ENCODE measurements at places on chromosomes 16 and 17. TPM values are rescaled to one million over a fixed set of nuclear protein-coding genes. Genes with fewer than 3 reads are reported as not detected.

The TBC1D16 gene
- 0.74 TPM for total RNA-seq

The RNF157 gene
- 121 TPM for total RNA-seq

DNA sequence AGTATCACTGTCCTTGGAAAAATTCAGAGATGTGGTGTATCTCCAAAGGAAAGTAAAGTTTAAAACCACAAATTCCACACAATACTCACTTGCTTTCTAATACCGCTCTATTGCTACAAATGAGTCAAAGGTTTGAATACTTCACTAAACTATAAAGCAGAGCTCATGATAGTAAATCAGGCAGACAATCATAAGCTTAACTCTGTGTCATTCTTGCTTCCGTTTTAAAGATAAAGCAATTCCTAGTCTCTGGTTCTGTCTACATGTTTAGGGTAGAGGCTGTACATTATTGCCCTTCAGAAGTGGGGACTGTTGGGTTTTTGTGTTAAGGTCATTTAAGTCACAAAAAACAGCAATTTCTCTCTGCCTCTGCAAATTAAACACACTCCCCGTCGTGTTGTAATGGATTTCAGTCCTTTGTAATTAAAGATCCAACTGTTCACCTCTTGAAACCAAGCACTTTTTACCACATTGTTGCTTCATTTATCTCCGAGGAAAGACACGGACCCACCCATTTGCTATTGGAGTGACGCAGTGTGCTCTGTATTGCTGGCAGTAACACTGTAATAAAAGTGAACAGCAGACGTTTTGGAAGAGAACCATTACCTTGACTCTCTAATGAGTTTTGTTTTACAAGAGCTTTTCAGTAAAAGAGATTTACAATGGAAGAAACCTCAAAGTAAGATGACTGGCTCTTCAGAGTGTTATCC, 83.1 kb upstream of the CNTNAP4 start:
- no peaks in the 10 kb centered on the region for H3K36me3 ChIP-seq
- H3K4me3 ChIP-seq: no peak overlapping the region
- H3K4me1 ChIP-seq: no peaks in the 10 kb centered on the region

GRCh38 chr16:29839822-29840221, 19.6 kb downstream of the MVP start:
- peaks cover 7% of the 10 kb centered on the region for H3K4me1 ChIP-seq
- H3K36me3 ChIP-seq: peaks cover 52% of the 10 kb centered on the region
- DNase-seq: no peak

- DNase-seq: no peak
- H3K36me3 ChIP-seq: no peaks in the 10 kb centered on the region
- H3K27ac ChIP-seq: no peak overlapping the region
- peaks cover 6% of the 10 kb centered on the region for H3K4me1 ChIP-seq
These were observed 358.8 kb downstream of the C16orf95 start for GRCh38 chr16:86958423-86958822.

DNA sequence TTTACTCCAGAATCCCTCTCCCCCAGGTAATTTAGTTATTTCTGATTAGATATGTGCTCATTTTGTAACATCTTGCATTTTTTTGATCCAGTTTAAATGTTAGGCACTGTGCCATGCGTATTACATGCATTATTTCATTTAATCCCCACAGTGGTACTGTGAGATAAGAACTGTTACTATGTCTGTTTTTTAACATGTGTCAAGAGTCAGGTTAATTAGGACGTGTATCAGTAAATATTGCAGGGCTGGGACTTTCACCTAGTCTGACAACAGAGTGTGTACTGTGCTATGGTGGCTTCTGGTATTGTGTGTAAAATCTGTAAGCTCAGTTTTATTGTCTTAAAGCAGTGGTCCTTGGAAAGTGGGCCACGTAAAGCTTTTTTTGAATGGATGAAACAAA, 10.6 kb downstream of the RSPRY1 start:
- H3K36me3 ChIP-seq: peaks cover 4% of the 10 kb centered on the region
- H3K4me1 ChIP-seq: peaks cover 10% of the 10 kb centered on the region
- H3K27me3 ChIP-seq: no peaks in the 10 kb centered on the region
- no peak overlapping the region for H3K27ac ChIP-seq
- no peak overlapping the region for H3K4me3 ChIP-seq
- no peak for DNase-seq

- no peaks in the 10 kb centered on the region for H3K36me3 ChIP-seq
- H3K4me1 ChIP-seq: peaks cover 2% of the 10 kb centered on the region
- peak overlapping the region; percentile 21 for H3K27ac ChIP-seq
- DNase-seq: no peak
- H3K4me3 ChIP-seq: no peak overlapping the region
- peaks cover 13% of the 10 kb centered on the region for H3K27me3 ChIP-seq
These were observed 49.0 kb upstream of the DHX40 start for GRCh38 chr17:59516451-59516850.

GRCh38 chr17:39979893-39980350, 685 bp upstream of the PSMD3 start:
- H3K36me3 ChIP-seq: peaks cover 13% of the 10 kb centered on the region
- peaks cover 37% of the 10 kb centered on the region for H3K4me1 ChIP-seq
- DNase-seq: peak; percentile 13
- peaks cover 13% of the 10 kb centered on the region for H3K27me3 ChIP-seq
- peak overlapping the region; percentile 91 for H3K27ac ChIP-seq
- peak overlapping the region; percentile 94 for H3K4me3 ChIP-seq

- no peaks in the 10 kb centered on the region for H3K4me1 ChIP-seq
- no peak for DNase-seq
- H3K4me3 ChIP-seq: no peak overlapping the region
- H3K27me3 ChIP-seq: no peaks in the 10 kb centered on the region
- H3K27ac ChIP-seq: no peak overlapping the region
- no peaks in the 10 kb centered on the region for H3K36me3 ChIP-seq
These were observed 9.1 kb upstream of the UBB start for GRCh38 chr17:16371742-16372141.
